Pancreas (tissue), 10 donors: ENCODE measurements at places on chromosomes 11 and 22. TPM values are rescaled to one million over a fixed set of nuclear protein-coding genes. Genes with fewer than 3 reads are reported as not detected.

Gene MMP12
- 0.12 TPM for total RNA-seq

Gene MAJIN
- 0.14 TPM for total RNA-seq

Gene EHF
- 34.5 TPM for total RNA-seq

GRCh38 chr11:15602785-15603567 is 488.3 kb downstream of the INSC start:
- no peak for DNase-seq

DNA sequence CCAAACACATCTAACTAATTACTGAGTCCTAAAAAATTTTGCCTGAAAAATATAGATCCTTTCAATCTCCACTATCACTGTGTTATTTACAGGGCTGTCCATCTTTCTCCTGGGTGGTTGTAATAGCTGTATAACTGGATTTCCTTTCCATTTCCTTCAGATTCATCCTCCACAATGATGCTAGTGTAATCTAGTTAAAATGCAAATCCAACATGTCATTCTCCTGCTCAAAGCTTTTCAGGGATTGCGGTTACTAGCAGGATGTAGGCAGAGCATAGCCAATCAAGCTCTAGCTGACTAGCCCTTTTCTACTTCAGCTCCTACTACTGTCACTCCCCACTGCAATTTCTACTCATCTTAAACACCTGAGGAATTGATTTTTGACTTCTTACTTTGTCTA is 283.0 kb downstream of the RAB38 start:
- no peak for DNase-seq
